ENCODE measurements at places on chromosomes 4 and X.
A peak's percentile ranks its signal among the peaks of the same experiment; 100 is the strongest.

GRCh38 chr4:5893004-5893580, at the start of gene CRMP1:
Gene CRMP1, minus strand, starts transcription at chr4:5893086. Its CDS starts 117 bp downstream, at chr4:5892969.
- peak; percentile 80 for DNase-seq

DNA sequence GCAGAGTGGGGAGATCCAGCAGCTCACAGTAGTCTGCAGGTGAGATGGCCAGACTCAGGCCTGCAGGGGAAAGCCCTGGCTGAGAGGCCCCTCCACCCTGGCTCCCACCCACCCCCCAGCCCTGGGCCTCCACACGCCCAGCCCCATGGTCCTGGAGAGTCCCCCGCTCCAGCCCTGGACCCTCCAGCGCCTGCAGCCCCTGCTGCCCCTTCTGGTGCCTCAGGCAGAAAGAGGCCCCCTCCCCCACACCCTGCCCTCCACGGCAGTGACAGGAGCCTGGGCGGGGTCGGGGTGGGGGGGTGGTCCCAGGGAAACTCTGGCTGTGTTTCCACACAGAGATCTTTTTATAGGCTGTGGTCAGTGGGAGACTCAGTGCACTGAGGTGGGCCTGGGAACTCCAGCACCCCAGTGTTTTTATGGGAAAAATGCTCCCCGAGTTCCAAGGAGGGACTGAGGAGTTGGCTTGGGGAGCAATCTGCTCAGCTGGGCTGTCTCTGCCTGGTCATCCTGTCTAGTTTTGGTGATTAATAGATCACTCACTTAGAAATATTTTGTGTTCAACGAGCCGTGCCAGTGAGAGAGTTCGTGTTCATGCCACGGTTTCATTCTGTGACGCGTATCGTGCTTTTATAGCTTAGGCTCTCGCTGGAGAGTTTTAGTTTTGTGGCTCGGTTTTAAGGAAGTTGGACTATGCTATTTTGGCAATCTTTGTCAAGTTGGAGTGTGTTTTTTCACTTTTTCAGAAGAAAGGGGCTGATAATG, 53.1 kb upstream of the HGFAC start:
- DNase-seq, result peak; percentile 57

DNA sequence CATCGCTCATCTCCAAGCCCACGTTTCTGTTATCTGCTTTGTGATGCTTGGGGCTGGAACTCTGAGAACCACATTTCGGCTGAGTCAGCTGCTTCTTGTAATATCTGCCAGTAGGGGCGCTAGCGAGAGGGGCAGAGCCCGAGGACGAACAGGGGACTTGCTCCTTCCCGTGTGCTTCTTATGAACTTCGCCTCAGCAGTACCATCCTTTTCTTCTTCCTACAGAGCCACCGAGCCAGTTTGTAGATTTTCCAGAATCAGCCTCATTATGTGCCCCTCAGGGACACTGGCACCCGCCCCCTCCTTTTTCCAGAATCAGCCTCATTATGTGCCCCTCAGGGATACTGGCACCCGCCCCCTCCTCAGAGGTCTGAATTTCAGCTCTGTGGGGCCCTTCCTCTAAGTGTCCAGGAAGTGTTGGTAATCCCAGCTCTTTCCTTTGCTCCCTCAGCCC, 441.7 kb upstream of the RASGEF1B start:
- peak; percentile 54 for DNase-seq

- no peak for DNase-seq
These were observed 81.3 kb downstream of the FAM53A start for GRCh38 chr4:1602655-1603412.

All from H1 (cell line).